H9 (cell line): ENCODE measurements at places on chromosomes 7 and 10.
A peak's percentile ranks its signal among the peaks of the same experiment; 100 is the strongest.

DNA sequence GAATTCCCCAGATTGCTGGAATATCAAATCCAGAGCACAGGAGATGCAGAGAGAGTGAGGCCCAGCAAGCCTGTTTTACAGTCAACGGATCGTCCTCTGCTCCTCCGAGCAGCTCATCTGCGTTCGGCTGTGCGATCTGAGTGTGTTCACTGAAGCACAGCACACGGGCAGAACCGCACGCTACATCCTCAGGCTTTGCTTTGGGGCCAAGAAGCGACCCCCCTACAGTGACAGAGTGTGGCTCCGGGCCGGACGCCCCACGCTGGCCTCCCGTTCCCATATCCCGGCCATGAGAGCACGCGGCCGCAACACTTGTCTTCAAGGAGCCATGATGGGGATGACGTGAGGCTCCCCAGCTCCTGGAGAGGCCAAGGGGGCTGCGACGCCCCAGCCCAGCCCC is 431.4 kb downstream of the DNAJB6 start:
- no peak for DNase-seq

DNA sequence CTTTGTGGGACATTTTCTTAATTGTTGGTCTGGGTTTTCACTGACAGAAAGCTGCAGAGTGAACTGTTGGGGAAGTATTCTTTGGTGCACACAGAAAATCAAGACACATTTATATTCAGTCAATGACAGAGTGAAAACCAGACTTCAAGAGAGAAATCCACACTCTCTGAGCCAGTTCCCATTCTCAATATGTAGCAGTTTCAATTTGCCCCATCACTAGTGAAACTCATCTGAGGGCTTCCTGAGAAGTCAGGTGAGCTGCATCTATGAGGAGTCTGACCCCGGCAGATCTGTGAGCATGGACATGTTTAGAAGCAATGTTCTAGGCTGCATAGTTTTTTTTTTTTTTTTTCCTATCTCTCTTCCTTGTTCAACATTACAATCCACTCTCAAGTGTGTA is 163.7 kb upstream of the AHR start:
- no peak for DNase-seq

GRCh38 chr7:99325001-99325493 is 651 bp upstream of the ARPC1A start:
- DNase-seq, result no peak

DNA sequence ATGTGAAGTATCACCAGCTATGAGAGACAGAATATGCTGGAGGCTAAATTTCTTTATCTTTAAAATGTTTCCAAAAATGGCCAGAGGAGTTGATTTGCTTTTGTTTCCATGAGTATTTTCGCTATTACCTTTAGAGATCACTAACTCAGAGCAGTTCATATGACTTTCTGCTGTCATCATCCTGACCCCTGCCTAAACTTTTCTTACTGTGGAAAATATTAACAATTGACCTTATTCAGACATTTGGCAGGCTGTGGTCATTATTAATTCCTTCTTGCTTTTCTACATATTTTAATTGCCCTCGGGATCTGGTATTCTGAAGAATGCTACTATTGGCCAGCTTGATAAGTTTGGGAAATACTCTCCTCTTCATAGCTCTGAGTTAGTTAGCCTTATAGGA is 156.5 kb downstream of the EXOC4 start:
- no peak for DNase-seq

GRCh38 chr10:44958196-44958897 is 1.3 kb upstream of the RASSF4 start:
- peak; percentile 11 for DNase-seq

GRCh38 chr7:83546586-83546985 is 102.4 kb downstream of the SEMA3E start:
- DNase-seq, result no peak

- DNase-seq, result no peak
Measured at GRCh38 chr7:86629-87028, 105.7 kb upstream of the FAM20C start.

DNA sequence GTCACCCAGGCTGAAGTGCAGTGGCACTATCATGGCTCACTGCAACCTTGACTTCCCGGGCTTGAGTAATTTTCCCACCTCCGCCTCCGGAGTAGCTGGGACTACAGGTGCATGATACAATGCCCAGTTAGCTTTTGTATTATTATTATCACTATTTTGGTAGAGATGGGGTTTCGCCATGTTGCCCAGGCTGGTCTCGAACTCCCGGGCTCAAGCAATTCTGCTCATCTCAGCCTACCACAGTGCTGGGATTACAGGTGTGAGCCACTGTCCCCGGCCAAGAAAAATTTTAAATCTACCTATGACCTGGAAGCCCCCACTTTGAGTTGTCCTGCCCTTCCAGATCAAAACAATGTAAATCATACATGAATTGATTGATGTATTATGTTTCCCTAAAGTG is 38.8 kb downstream of the CCDC6 start:
- no peak for DNase-seq
